ENCODE measurements at places on chromosomes 6 and 20.

DNA sequence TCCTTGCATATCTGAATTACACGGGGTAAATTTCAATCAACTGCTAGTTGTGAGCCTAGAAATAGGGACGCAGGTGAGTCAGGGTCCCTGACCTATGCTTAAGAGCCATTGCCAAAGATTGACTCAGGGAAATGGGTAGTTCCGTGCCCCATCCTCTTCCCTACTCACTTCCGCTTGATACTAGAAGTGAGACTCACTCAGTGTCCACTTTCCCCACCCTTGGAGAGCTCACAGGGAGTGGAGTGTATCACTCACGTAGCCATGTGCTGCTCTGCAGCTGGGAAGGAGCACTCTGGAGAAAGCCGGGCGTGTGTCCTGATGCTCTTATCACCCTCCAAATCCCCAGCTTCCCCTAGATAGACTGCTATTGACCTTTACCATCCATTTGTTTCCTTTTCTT, 543 bp upstream of the MUC22 start:
- no peak for DNase-seq

DNA sequence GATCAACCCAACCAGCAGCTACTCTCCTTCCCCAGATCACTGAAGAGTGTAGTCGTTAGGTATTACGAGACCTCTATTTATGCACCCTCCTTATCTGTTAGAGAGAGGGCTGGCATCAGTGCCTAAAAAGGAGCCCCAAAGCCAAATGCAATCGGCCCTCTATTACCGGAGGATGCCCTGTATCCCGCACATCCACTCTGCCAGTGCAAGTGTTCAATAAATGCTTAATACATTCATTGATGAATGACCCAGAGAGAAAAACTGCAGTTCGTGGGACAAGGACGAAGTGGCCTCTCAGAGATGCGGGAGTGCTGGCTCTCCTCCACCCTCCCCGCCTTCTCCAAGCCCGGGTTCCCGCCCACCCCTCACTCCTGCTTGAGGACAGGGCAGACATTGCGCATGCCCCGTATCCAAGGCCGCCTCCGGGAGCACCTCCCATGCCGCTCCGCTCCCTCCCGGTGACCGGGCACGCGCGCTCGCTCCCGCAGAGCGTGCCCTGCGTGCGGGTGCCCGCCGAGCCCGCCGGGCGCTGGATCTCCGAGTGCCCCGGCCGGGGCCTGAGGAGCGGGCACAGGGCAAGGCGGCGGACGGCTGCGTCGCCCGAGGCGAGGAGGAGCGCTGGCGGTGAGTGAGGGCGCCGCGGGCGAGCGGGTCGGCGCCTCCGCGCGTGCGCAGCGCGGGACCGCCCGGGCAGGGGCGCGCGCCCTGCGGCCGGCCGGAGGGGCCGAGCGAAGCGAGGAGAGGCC, 27.2 kb upstream of the BTBD3 start:
- DNase-seq, result no peak

GRCh38 chr6:159036673-159037072, 8.1 kb downstream of the TAGAP start:
- no peak for DNase-seq

GRCh38 chr6:22613695-22614094, 44.3 kb downstream of the HDGFL1 start:
- DNase-seq, result no peak

DNA sequence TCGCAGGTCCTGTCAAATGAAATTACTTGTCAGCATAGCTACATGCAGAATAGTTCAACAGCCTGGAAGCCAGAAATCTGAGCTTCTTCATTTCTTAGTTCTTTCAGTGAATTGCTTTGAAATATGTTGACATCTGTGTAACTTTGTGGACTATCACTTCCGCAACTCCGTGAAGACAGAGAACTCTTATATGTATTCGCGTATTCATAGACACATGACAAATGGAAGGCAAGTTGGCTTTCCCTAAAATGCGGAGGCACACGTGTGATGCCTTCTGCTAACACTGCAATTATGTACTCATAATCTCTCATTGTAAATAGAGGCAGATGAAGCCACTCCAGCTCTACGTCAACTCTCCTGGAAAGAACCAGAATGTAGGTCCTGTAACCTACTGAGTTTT, 701.5 kb downstream of the PRKN start:
- DNase-seq, result no peak

- no peak for DNase-seq
These were observed 219.6 kb upstream of the SNX9 start for GRCh38 chr6:157603314-157603940.

- DNase-seq, result no peak
These were observed 25.3 kb downstream of the RIPOR2 start for GRCh38 chr6:24910331-24910960.

GRCh38 chr6:125486881-125487280, 185.1 kb upstream of the HDDC2 start:
- DNase-seq, result no peak

DNA sequence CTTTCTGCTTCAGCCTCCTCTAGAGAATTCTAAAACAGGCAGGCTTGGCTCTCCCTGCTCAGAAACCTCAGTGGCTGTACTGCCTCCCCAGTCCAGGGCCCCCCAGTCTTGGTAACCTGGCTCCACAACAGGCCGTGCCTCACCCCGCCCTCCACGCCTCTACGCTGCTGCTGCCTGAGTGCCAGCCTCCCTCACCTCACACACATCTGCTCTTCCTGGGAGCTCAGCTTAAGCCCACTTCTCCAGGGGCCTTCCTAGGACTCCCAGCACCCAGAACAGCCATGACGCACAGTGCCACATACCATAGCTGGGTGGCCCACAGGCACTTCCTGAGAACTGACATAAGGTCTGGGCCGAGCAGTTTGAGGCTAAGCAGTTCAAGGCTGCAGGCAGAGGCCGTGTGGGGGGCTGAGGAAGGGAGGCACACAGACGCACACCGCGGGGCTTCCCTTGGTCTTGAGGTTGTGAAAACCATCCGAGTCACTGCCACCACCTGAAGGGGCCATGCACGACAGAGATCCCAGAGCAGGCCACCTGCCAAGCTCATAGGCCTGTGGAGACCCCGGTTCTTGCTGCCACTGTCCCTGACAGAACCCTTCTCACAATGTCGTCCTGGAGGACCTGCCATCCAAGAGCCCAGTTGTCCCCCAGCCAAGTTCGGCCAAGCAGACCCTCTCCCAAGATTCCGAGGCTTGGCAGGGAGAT, 42.6 kb downstream of the DSTN start:
- peak; percentile 24 for DNase-seq

GRCh38 chr20:38973645-38974044, 11.5 kb downstream of the DHX35 start:
- DNase-seq, result no peak

- no peak for DNase-seq
These were observed 51.5 kb downstream of the PTPRT start for GRCh38 chr20:43138061-43138770.

DNA sequence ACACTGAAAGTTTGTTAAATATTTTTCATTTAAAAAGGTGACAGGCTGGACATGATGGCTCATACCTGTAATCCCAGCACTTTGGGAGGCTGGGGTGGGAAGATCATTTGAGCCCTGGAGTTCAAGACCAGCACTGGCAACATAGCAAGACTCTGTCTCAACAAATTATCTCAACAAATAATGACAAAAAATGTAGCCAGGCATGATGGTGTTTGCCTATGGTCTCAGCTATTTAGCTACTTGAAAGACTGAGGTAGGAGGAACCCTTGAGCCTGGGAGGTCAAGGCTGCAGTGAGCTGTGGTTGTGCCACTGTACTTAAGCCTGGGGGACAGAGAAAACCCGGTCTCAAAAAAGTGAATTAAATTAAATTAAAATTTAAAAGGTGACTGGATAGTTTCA, 56.0 kb upstream of the C6orf118 start:
- DNase-seq, result no peak

DNA sequence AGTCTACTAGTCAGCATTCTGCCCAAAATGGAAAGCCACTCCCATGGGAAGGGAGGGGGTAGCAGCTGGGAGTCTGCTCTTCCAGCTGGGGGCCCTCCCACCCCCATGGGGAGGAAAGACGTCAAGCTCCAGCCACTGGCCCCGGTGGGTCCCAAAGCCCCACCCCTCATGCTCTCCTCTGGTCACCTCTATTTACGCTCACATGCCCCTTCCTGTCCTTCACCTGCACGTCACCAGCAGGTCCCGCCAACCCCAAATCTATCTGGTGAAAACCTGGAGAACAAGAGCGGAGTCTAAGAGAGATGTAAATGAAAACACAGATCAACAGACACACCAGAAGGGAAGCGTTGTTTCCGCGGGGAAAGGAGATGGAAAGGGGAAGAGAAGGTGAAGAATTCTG, 30.0 kb upstream of the ZBP1 start:
- DNase-seq, result no peak

GRCh38 chr6:111737065-111737521, 131.4 kb upstream of the TRAF3IP2 start:
- peak; percentile 56 for DNase-seq

DNA sequence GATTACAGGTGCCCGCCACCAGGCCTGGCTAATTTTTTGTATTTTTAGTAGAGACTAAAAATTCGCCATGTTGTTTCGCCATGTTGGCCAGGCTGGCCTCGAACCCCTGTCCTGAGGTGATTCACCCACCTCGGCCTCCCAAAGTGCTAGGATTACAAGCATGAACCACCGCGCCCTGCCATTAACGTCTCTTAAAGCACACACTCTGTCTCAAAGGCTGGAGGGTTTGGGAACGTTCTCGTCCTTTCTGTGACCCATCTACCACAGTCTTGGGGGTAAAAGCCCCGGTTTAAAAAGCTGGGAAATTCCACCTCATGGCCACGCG, 57.8 kb upstream of the ARID1B start:
- DNase-seq, result no peak
